ENCODE measurements at places on chromosomes 5 and 9.

DNA sequence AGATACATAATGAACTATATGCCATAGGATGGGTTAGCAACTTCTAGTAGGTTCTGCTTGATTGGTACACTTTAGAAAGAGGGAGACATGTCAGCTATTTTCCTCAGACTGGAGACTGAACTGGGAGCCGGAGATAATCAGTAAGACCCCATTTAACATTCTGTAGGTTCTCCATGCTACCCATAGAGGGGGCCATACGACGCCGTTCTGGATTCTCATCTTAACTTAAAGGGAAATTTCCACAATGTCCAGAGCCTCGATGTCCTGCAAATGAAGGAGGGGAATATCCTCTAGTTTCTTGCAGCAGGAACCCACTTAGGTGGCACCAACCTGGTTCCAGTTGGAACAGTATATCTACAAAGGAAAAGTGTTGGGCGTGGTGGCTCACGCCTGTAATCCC, 22.3 kb upstream of the NPM1 start:
- no peak for DNase-seq

- DNase-seq = no peak
Observed at GRCh38 chr5:35804841-35805240, 51.9 kb upstream of the IL7R start.

DNA sequence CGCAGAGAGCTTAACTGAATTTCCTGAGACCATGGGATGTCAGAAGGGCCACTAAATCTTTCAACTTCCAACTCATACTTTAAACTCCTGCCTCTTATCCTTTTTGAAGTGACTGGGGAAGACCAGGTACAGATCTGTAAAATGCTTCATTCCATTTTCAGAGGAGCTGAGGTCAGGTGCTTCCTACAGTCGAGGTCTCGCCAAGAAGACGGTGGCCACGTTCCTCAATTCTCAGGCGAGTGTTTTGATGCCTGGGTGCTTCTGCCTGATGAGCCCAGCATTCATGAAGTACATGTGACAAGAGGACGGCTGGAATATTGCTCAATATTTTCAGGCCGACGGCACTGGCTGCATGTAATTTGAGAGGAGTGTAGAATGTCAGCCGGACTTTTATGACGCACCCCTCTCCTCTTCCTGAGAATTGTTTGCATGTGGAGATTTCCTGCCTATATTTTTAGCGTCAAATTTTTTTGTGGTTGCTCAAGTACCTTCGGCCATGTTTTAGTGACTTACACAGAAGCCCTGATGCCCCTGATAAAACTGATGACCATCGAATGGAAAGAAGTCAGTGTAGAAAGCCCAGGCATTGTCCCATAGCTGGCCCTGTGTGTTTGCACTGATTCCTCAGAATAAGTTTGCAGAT, 38.8 kb upstream of the GLRX start:
- no peak for DNase-seq

- no peak for DNase-seq
Observed at GRCh38 chr5:475704-476101, 32.7 kb downstream of the EXOC3 start.

DNA sequence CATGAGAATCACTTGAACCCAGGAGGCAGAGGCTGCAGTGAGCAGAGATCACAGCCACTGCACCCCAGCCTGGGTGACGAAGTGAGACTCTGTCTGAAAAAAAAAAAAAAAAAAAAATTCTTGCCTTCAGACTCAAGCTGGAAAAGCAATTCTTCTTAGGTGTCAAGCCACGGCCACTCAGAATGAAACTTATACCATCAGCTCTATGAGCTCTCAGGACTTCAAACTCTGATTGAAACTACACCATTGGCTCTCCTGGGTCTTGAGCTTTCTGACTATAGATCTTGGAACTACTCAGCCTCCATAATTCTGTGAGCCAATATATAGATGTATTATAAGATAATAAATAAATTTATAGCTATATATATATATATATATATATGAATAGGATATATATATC, 12.9 kb upstream of the FGF10 start:
- no peak for DNase-seq

GRCh38 chr5:45686620-45687019, 9.6 kb downstream of the HCN1 start:
- DNase-seq = no peak

DNA sequence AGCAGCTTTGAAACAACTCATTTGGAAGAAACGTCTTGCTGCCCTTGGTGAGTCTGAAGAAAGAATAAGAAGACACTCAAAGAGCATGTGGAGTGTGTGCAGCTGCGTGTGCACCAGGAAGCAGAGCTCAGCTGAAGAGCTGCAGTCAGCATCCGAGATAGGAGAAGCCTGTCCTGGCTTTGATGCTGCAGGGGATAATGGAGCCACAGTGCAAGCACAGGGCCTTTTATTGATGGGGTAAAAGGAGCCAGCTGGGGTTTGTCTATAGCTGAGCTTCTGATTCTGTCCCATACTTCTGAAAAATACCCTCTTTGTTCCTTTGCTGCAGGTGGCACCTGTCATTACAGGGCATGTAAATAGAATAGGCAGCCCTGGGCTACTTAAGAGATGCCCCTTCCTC, 375.7 kb upstream of the ZNF462 start:
- no peak for DNase-seq

GRCh38 chr9:10700291-10700690, 87.5 kb upstream of the PTPRD start:
- no peak for DNase-seq

GRCh38 chr9:122055701-122056100, 37.4 kb downstream of the TTLL11 start:
- DNase-seq = no peak

DNA sequence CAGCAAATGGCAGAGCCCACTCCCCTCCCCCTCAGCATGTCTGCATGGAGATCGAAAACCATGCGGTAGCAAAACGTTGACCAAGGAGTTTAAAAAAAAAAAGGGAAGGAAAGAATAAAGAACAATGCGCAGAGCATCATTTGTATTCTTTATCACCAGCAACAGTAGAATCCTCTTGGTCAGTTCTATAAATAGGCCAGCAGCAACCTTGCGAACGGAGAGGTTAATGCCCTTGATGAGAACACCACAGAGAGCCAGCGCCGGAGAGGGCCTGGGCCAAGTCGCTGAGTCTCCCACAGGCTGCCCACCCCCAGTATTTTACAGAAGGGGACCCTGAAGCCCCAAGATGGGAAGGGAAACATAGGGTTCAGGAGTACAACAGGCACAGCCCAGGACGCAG, 22.7 kb downstream of the WHRN start:
- no peak for DNase-seq

DNA sequence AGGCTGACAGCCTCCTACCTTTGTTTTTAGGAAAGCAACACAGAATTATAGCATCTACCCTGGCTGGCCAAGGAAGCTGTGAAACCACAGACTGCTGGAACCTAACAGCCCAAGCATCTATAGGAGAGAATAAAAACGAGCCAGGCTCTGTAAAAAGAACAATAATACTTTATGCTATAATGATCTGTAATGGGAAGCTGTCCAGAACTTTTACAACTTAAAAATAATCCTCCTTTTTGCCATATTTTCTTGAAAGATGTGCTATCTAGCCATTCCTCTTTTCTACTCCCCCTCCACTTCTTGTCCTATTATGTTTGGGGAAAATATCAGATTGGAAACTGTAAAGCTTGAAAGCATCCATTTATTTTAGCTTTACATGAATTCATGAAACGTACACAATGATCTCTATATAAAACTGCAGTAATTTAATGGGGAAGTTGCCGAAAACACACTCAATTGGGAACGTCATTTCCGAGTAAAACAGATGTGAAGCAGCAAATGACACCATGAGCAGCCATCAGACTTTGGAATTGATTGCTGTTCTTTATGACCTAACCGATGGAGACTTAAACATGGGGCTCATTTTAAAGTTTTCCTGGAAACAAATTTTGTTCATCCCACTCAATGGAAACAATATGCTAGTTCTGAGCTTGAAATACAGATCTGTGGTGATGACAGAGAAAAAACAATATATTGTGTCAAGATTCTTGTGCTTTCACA, 450.3 kb upstream of the CLINT1 start:
- DNase-seq = no peak

GRCh38 chr9:127924736-127925444, 5.7 kb downstream of the PIP5KL1 start:
- DNase-seq = no peak

DNA sequence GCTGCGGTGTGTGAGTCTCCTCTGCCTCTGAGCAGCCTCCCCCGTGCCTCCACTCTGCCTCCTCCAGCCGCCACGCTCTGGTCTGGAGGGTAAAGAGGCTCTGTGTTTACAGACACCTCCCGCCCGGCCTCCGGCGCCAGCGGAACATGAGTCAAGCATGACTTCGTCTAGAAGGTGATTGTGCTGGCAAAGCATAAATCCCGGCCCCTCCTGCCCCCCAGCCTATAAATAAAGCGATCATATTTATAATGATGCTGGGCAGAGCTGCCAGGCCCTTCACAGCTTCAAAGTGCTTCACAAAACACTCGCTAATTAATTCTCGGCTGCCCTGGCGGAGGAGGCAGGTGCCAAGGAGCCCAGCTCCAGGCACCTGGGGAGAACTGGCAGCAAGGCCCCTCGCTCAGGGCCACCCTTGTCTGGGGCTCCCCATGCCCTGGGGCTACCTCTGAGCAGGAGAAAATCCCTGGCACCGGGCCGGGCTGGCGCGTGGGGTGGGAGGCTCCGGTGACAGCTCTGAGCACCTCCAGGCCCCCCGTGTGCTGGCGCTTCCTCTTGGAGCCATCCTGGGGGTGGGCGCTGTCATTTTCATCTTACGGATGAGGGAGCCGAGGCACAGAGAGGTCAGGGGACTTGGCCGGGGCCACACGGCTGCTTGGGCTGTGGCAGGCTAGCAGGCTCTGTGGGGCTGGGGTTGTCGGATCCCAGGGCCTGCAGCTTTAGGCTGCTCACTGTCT, 87.8 kb downstream of the RXRA start:
- DNase-seq = peak; percentile 63

DNA sequence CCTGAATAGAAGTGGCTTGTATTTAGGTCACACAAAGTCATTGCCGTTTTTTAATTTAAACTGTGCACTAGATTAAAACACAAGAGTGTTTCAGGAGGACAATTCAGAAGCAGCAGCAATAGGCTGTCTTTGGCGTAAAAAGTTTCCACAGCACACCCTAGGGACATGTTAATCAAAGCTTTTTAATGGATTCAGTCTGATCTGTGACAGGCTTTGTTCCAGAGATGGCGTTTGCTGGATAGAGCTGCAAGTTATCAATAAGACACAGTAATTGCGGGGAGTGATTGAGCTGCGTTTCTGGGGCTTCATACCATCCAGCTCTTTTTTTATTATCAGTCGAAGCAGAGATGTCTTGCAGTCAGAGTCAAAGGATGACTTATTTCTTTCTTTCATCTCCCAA, 300.3 kb downstream of the ZNF608 start:
- DNase-seq = no peak

DNA sequence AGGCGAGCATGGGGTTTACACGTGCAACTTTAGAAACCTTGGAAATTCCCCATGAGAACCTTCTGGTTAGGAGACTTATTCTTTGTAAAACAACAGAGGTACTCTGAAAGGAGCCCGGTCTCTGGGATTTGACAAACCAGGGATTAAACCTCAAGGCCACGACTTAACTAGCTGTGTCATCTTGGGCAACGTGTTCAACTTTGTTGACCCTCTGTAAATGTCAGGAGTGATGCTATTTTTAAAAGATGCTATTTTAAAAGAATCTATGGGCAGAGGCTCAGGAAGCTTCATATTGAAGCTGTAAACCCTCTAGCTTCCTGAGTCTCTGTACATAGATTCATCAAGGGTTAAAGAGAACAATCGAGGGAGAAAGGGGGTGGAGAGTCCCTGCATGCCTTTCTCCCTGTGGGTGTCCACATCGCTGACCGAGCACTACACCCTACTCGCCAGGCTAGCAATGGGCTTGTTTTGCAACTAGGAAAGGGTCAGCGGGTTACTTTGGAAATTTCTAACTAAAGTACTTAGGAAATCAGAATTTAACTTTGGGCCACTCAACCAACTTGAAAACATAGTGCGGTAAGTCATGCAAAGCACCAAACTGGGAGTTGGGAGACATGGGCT, 2.1 kb downstream of the SLC36A2 start:
- no peak for DNase-seq

DNA sequence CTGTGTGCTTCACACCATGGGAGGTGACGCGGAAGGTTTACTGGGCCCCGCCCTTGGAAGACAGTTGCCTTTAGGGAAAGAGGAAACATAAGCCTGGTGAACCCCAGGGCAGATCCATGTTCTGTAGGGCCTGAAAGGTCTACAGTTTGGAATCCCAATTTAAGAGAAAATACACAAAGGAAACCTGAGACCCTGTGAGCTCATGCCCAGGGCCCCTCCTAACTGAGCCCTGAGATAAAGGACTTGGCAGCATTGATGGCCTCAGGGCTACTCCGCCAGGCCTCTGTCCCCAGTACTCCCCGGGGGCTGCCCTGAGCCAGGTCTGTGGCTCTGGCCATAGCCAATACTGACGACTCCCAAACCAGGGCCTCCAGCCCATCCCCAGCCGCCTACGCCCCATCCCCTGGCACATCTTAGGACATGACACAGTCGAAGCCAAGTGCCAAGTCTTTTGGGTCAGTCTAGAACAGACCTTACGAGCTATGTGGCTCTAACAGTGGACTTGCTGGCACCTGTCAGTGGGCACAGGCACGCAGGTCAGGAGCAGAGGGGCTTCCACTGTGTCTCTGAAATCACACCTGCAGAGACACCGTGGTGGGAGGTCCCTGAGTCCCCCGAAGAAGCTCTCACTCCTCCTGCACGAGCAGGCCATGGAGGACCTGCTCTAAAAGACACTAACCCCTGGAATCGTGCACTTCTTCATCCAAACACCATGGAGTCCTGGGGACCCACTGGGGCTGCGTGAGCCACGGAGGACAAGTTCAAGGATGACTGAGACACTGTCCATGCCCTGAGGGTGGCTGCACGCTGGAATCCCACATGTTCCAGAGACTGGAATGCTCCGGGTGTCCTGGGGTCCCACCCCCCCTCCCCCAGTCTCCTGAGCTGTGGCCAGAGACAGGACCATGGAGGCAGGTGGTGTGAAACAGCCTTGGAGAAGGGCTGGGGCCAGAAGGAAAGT, 40.3 kb upstream of the BARHL1 start:
- DNase-seq = no peak

GRCh38 chr5:139177809-139178588, 20.2 kb downstream of the SIL1 start:
- no peak for DNase-seq

DNA sequence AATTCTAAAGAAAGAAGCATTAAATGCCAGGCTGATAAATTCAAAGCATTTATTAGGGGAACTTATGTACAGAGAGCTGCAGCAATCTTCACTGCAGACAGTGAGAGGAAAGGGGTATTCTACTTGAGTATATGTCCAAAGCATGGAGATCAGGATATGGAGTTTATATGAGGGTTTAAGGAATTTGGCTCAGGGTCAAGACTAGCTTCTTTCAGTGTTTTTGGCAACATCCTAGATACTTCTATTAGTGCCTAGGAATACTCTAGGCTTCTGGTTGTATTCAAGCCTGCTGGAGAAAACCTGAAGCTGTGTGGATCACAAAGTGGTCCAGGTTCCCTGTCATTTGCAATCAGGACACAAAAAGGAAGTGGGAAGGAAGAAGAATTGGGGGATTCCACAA, 194.6 kb downstream of the CETN3 start:
- DNase-seq = no peak

GRCh38 chr5:130237721-130238120, 333.5 kb downstream of the CHSY3 start:
- DNase-seq = no peak
